Stimulated activated naive CD4-positive, alpha-beta T cell treated with Interleukin-2 at 50 U/mL for 16 hours (primary cell): ENCODE measurements at places on chromosomes 2 and 18.

DNA sequence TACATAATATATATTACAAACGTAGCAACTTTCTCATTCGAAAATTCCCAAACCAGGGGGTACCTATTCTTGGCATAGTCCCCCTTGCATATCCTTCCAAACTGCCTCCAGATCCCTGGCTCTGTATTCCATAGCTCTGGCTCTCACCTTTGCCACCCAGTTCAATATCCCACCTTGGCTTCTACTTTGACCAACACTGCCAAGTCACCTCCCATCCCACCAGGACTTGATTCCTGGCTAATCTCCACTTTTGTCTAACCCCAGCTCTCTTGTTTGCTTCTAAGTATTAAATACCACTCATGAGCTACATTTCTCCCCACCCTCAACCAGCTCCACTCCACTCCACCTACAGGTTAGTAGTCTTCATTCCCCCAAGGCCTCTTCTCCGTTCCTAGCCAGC lies 103.2 kb upstream of the WDR75 start:
- no peak for DNase-seq

GRCh38 chr2:213476641-213477040 lies 192.4 kb downstream of the SPAG16 start:
- DNase-seq, result no peak

- DNase-seq, result peak; percentile 40
These were observed 1.9 kb upstream of the NABP1 start for GRCh38 chr2:191675807-191676721.

DNA sequence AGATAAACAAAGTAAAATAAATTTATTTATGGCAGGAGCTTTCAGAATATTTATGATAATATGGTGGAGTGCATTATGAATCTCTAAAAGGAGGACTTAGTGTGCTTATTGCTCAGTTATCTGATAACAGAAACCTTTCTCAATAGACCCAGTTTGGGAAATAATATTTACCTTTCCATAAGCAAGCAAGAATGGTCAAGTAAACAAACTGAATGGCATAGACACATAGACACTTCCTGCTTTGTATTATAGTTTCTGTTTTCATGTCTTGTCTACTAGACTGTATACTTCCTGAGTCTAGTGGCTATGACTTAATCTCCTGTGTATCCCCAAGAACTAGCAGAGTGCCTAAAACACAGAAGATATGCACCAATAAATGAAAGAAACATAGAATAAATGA lies 87.8 kb downstream of the UPP2 start:
- no peak for DNase-seq

DNA sequence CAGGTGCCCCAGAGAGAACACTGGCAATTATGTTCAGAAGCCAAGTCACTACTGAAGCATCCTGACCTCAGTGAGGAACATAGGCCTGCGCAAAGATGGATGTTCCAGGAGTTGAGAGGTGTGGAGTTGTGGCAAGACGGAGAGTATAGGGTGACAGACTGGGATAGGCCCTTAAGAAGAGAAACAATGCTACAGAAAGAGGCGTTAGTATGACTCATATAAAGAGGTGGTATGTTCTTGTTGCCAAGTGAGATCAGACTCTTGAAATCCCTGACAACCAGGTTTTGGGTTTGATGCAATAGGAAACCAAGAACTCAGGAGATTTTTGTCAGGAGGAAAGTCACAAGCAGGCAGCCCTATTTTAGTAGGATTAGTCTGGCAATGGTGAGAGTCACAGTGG lies 185.6 kb downstream of the RIT2 start:
- DNase-seq, result no peak

- no peak for DNase-seq
These were observed 41.1 kb upstream of the REG3G start for GRCh38 chr2:78984386-78984785.

- peak; percentile 30 for DNase-seq
These were observed at the start of gene CABLES1 for GRCh38 chr18:23134780-23135549. CABLES1 (plus strand) TSS chr18:23135485; CDS start chr18:23135763, 278 bp downstream.

DNA sequence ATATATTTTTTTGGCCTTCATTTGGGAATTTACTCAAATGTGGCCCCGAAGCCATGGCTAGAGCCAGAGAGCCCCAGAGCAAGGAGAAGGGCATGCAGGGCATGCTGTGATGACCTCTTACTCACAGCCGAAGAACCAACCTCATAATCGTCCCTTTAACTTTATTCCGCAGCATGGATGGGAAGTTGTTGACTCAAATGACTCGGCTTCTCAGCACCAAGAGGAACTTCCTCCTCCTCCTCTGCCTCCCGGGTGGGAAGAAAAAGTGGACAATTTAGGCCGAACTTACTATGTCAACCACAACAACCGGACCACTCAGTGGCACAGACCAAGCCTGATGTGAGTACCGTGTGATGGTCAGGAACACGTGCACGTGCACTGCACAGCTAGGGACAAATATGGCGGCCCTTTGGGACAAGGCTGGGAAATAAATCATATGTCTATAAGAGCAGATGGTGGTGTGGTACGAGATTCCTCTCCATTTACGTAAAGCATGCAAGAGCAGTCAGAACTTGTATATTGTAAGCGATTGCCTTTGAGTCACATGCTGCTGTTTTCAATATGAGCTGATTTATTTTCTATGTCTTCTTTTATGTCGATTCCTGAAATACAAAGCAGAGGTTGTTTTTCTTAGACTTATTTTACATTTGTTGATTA lies 280.9 kb downstream of the NEDD4L start:
- DNase-seq, result no peak

DNA sequence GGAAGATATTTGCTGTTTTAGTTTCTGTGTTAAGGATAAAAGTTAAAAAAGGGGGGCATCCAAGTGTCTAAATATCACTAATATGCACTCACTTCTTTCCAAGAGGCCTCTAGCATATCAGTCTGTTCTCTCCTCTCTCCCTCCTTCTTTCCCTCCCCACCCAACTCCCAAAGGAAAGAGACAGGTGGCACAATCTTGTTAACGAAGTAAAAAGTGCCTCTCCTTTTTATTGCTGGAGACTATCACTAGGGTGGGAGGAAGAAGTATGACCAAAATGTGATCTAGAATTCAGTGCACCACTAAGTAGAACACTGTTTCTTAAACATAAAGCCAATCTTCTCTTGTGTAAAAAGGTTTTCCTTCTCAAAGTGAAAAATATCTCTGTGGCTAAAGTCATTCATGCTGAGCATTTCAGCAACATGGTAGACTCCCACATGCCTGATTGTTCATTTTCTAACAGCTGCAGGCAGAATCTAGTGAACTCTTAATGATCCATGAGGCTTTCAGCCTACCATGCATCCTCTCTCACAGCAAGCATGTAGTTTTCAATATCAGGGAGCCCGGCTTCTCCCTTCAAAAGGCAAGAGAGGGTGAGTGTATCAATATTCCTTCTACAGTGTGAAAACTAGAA lies 39.5 kb downstream of the RNU4ATAC start:
- DNase-seq, result no peak

- DNase-seq, result no peak
These were observed 8.9 kb downstream of the RAB31 start for GRCh38 chr18:9716780-9717563.

DNA sequence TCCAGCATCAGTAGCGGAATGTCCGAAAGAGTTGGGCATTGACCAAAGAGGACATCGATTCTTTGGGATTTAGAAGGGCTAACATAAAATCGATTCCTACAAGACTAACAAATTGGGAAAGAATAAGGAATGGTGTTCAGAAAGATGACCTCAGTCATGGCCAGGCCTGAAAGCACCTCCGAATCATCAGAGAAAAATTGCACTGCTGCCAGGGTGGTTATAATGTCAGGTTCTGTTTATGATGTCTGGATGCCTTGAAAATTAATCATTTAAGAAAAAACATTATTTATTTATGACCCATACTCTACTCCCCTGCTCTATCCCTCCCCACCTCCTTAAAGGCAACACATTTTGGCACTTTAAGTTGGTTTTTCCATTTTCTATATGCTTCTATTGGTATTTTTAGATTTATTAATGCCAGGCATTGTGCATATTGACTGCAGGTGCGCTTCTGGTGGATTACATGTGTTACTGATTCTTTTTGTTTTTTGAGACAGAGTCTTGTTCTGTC lies 104.7 kb downstream of the MYCN start:
- DNase-seq, result no peak

DNA sequence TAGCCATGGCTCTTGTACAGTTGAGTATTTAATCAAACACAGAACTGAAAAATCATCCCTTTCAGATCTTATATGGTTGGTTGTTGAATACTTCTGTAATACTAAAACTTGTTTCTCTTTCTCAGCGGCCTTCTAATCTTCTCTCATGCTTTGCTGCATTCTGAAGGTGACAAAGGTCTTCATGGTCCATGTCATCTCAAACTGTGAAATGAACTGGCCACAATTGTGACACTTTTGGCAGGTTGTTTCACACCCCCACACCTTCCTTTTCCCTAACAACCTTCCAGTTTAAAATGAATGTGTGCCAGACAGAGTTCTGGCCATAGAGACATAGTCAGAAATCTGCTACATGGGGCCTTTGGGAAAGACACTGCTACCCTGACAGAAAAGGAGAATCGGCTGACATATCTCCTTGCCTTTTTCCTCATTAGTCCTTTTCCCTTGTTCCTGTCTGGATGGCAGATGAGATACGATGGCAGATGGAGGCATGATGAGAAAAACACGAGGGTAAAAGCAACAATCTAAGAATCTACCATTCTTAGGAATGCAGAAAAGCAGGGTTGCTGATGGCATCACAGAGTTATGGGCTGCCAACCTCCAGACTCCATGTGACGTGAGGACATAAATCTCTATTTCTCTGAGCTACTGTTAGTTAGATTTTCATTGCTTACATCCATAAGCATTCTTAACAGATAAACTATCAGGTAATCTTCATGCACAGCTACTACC lies 106.5 kb downstream of the PIGN start:
- no peak for DNase-seq

GRCh38 chr2:25365241-25365640 lies 23.5 kb upstream of the DNMT3A start:
- DNase-seq, result no peak

- no peak for DNase-seq
These were observed 324.3 kb upstream of the PKDCC start for GRCh38 chr2:41723526-41723925.

GRCh38 chr2:23291239-23291638 lies 93.7 kb upstream of the KLHL29 start:
- DNase-seq, result no peak

- DNase-seq, result no peak
These were observed 14.4 kb downstream of the INHBB start for GRCh38 chr2:120360307-120360855.

- no peak for DNase-seq
These were observed 1031.8 kb upstream of the ZEB2 start for GRCh38 chr2:145551686-145552085.

DNA sequence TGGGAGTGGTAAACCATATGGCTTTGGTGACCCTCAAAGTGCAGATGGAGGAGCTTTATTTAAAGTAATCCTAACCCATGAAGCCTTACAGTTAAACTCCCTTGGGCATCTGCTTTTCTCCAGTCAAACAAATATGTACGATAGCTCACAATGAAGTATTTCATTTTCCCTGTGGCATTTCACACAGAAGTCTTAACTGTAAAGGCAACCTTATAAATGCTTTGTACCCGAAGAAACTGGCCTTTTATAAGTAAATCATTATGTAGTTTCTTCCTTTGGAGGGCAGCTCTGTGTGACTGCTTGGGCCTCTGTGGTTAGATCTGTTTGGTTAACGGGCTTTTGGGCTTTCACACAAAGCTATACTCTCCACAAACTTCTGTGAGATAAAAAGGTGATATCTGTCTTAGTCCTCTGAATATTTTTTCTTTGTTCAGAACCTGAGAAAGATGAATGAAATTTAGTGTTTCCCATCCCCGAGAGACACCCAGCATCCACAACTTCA lies 46.6 kb downstream of the SCN1A start:
- DNase-seq, result no peak

DNA sequence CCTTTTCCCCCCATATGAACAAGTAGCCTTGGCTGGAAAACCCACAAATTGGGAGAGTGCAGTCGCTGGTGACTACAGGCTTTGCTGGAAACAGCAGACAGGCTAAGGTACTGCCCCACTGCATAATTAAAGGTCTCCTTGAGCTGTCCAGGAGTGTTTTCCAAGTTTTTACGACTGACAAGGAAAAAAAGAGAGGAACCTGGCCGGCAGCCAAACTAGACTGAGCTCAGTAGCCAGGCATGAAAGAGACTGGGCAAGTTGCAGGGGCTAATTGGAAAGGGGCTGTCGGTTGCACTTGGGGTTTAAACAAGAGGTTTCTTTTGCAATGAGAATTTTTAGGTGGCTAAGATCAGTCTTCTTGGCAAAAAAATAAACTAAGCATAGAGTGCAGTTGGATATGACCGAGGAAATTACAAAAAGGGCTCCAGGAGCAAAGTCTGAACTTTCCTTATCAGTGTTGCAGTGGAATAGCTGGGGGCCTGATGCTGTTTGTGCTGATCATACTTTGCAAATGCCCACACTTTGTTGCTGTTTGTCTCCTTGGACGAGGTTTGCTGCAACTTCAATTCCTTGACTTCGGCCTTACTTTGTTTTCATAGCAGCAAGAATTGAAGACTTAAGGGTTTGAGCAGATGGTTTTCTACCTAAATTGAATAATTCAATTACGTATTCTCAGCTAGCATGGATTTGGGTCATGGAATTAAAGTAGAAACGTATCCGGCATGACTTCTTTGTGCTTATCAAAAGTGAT lies 2.1 kb downstream of the GULP1 start:
- DNase-seq, result no peak

DNA sequence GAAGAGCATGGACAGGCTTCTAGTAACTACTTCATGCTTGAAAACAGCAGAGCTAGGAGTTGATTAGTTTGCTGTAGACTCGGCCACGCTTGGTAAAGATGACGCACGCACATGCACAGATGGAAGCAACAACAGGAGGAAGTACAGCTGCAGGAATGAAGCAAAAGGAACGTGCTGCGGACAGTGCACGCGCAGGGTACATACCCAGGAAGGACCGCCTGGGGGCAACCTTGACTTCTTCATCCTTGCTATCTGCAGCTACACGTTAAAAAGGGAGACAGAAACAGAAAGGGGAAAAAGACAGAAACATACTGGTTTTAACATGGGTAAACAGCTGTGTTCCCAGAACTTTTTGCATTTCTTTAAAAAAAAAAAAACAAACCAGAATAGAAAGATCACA lies 17.7 kb downstream of the SLC66A2 start:
- DNase-seq, result no peak

DNA sequence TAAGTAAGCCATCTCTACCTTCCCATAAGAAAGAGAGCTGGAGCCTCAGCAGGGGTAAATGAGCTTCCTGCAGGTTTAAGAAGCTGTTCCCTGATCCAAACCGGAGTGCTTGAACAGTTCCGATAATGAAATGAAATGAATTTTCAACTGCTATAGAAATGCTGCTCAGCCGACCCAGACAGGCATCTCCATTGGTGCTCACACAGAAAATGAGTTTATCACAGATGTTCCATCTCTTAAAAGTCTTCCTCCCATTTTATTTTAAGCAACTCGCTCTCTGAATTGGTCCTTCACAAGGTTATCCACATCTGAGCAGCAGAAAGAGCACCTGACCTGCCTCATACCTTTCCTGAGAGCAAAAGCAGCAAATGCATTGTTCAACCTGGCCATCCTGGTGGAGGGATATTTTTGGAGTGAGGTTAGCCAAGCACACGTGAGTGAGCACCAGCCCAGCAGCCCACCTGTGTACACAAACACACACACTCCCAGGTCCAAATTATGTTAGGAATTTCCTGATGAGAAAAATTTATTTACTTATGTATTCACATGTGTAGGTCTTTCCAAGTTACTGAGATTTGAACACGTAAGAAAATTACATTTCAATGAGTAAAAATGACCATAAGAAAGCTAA lies 42.2 kb upstream of the CCDC68 start:
- no peak for DNase-seq

- no peak for DNase-seq
These were observed 75.2 kb downstream of the TMEFF2 start for GRCh38 chr2:192119536-192119935.

- no peak for DNase-seq
These were observed 70.8 kb upstream of the GATA6 start for GRCh38 chr18:22098563-22098989.
